ENCODE measurements at places on chromosomes 2 and 18.

GRCh38 chr18:370751-371608, 103.1 kb upstream of the THOC1 start:
- DNase-seq = no peak

DNA sequence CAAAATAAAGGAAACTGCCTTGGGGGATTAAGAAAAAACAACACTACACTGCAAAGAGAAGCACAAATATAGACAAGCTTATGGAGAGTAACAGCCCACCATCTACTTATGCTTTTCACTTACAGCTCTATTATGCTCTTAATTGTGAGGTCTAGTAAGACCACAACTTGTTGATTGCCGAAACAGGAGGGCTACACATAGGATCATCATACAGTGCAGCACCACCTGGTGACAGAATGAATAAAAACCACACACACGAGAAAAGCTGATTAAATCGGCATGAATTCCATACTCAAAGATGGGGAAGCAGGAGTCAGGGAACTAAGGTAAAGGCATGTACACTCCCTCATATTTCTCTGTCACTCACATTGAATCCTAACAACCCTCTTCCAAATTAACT, 259.2 kb downstream of the IKZF2 start:
- no peak for DNase-seq

DNA sequence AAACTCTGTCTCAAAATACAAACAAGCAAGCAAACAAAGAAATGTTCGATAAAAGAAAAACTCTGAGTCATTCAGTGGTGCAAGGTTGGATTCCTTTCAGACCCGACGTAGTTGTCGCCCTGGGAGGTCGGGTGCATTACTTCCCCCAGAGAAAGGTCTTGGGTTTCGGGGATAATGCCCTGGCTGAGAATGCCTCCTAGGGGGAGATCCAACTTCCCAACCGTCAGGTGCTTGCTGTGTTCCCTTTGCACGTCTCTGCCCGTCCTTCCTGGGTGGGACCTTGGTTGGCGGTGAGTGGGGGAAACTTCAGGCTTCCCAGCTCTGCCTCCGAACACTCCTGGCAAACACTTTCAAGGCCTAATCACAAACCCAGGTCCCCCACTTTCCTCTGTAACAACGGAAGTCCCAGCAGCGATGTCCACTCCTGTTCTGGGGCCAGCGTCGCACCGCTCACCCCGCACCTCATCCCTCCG, 609 bp downstream of the TPGS2 start:
- DNase-seq = peak; percentile 15

DNA sequence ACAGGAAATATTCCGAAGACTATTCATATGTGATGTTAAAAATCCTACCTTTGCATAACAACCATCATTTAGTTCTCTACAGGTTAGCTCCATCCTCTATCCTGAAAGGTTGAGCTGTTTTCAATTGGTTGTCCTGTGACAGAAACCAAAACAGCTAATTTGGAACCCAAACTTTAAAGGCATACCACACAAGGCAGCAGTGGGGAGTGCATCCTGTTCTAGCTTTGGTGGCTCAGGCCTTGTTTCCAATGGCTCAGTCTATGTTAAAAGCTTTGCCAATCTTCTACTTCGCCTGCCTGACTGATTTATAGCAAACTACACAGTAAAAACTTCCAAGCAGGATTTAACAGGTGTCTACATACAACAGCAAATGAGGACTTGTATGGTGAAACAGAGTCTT, 3.2 kb downstream of the CD226 start:
- DNase-seq = no peak

DNA sequence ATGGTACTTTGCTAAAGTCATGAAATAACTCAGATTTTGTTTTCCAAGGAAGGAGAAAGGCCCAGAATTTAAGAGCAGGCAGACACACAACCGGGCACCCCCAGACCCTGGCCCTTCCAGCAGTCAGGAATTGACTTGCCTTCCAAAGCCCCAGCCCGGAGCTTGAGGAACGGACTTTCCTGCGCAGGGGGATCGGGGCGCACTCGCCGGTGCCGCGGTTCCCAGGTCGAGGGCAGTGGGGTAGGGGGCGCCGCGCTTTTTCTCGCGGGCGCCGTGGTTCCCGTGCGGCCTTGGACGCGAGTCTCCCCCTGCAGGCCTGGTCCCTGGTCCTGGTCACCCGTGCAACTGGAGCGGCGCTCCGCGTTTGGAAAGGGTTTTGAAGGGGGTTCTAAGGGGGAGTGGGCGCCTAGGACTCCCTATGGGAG, 1.2 kb downstream of the ZNF236 start:
- no peak for DNase-seq

- no peak for DNase-seq
Measured at GRCh38 chr2:231069379-231070054, 12.8 kb downstream of the PSMD1 start.

DNA sequence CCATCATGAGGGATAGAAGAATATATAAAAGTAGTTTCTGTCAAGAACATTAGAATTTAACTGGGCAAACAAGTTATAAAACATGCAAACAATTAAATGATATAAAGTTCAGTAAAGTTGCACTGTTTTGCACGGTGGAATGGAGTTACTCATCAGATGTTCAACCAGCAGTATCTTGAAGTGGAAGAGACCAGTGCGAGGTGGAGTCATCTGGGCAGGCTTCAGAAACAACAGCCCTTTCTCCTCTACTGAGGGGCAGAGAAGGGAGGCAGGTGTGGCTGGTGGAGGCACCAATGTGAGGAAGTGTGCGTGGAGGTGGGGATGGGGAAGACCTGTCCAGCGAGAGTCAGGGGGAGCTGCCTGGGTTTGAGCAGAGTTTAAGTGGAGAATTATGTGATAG, 7.5 kb downstream of the EFR3B start:
- DNase-seq = no peak

DNA sequence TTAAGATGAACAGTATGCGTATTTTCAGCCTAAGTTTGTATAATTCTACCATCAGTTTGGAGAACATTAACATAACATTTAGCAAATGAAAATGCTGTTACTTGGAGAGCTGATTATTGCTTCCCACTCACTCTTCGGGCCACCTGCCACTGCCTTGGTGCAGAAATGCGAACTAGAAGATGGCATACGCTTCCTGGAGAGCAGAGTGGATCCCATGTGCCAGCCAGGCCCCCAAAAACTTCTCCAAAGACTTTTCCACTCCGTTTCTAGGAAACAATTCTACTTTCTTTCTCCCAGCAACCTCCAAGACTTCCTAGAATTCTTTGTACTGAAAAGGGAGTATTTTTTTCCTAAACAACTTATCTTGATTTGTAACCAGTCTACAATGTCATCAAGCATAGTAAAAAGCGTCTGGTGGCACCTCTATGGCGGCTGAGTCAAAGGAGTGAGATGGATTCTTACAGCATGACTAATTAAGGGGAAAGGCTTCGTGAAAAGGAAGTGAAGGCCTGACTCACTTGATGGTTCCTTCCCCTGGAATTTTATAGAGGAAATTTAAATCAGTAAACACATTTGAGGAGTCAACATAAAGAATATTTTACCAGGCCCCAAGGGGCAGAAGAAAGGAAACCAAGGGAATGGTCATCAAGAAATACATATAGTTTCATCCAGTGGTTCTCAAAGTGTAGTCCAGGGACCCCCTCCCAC, 36.6 kb downstream of the FEZ2 start:
- no peak for DNase-seq

DNA sequence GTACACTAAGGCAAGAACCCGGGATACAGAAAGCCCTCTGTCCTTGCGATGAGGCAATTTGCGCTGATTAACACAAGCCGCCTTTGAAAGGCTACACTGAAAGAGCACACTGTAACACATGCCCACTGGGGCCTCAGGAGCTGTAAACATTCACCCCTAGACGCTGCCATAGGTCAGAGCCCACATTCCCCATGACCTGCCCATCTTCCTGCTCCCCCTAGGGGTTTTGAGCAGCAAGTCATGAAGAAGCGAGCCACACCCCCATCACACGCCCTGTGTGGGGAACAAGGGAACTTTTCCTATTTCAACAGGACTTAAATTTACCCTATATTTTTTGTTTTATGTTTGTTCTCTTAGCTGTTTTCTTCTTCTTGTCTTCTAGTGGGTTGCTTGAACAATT, 47.8 kb upstream of the SLC4A10 start:
- no peak for DNase-seq

Data from T-helper 17 cell (primary cell).